ENCODE measurements at places on chromosomes 1 and 21. TPM values are rescaled to one million over a fixed set of nuclear protein-coding genes. Genes with fewer than 3 reads are reported as not detected.

The TMEM50A gene
- total RNA-seq, result 63.8 TPM

GRCh38 chr1:80158266-80158665, 1151.7 kb upstream of the ADGRL4 start:
- no peaks in the 10 kb centered on the region for H3K4me1 ChIP-seq
- no peak overlapping the region for H3K27ac ChIP-seq
- H3K36me3 ChIP-seq, result no peaks in the 10 kb centered on the region
- H3K4me3 ChIP-seq, result no peak overlapping the region
- no peak for DNase-seq

The GSTM2 gene
- total RNA-seq, result 14.7 TPM

GRCh38 chr1:87515781-87516180, 187.1 kb downstream of the LMO4 start:
- no peak overlapping the region for H3K4me3 ChIP-seq
- no peak for DNase-seq
- H3K27me3 ChIP-seq, result no peaks in the 10 kb centered on the region
- no peak overlapping the region for H3K27ac ChIP-seq
- no peaks in the 10 kb centered on the region for H3K36me3 ChIP-seq

The CRYAA gene
- not detected for total RNA-seq

The HLX gene
- 2.4 TPM for total RNA-seq

The GJB5 gene
- total RNA-seq, result 1.7 TPM

The SPAG17 gene
- 0.33 TPM for total RNA-seq

GRCh38 chr21:33061233-33061632, 8.7 kb upstream of the OLIG1 start:
- no peak overlapping the region for H3K4me3 ChIP-seq
- no peaks in the 10 kb centered on the region for H3K27me3 ChIP-seq
- DNase-seq, result no peak
- H3K36me3 ChIP-seq, result no peaks in the 10 kb centered on the region

GRCh38 chr1:32997381-32997891, 32.8 kb upstream of the RNF19B start:
- no peak for DNase-seq
- no peaks in the 10 kb centered on the region for H3K27me3 ChIP-seq
- H3K4me3 ChIP-seq, result no peak overlapping the region
